ENCODE measurements at places on chromosomes 4 and X. TPM values are rescaled to one million over a fixed set of nuclear protein-coding genes. Genes with fewer than 3 reads are reported as not detected.
A peak's percentile ranks its signal among the peaks of the same experiment; 100 is the strongest.

DNA sequence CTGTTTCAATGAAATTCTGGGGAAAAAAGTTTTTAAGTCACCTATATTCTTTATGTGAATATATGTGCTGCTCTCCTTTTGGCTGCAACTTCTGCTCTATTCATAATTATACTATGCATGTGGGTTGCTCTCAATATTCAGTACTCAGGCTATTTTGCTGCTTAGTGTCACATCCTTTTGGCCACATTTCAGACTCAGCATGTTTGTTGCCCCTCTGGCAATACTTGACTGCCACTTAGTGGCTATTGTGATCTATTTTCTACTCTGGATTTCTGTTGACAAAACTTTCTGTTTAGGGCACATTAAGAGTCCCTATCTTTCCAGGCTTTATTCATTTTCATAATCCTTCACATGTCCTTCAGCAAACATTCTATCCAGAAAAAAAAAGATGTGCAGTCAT is 15.8 kb upstream of the CT45A1 start:
- DNase-seq: no peak

- no peak for DNase-seq
These were observed 108.9 kb downstream of the SYNPO2 start for GRCh38 chr4:118997601-118998000.

- no peak for DNase-seq
These were observed 55.5 kb upstream of the ADGRG2 start for GRCh38 chrX:19177721-19178120.

Gene PABPC1L2B
- total RNA-seq: not detected

Gene MAGEC2
- not detected for total RNA-seq

Gene POU3F4
- total RNA-seq: not detected

GRCh38 chrX:1462596-1463251 is 10.0 kb upstream of the ASMTL start:
- peak; percentile 37 for DNase-seq

Gene MOB1B
- total RNA-seq: 20.3 TPM

Gene ZBTB33
- total RNA-seq: 9.9 TPM

DNA sequence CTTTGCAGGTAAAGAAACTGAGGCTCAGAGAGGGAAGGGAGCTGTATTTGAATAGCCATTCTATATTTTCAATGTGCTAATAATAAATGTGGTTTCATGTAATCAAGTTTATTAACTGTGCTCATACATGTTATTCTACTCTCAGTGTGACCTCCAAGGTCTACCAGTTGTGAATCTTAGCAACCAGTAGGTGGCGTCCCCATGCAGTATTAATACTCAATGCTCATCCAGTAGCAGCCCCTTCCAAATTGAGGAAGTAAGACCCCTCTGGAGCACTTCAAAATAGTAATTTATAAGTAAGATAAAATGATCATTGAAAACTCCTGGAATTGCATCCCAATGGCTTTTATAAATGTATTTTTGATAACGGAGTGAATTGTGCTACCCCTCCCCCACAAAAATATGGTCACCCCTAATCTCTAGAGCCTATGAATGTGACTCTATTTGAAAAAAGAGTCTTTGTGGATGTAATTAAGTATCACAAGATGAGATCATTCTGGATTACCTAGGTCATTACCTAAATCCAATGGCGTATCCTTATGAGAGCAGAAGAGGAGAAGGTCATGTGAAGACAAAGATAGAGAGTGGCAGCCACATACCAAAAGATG is 20.4 kb upstream of the SEPSECS start:
- DNase-seq: no peak

Gene KDR
- 37.4 TPM for total RNA-seq

DNA sequence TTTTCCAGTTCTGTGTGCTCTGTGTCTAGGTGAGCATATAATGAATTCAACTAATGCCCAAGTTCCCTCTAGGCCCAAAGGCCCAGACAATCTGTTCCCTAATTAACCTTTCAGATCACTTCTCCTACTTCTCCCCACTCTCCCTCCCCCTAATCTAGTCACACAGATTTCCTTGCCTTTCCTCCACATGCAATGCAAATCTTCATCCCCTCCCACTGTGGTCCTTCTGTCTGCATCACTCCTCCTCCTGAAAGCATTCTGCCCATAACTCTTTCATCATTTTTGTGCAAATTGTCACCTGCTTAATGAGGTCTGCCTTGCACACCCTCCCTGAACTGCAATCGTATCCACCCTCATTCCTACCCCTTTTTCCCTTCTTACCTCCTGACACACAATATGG is 346.6 kb downstream of the FBXO8 start:
- no peak for DNase-seq

DNA sequence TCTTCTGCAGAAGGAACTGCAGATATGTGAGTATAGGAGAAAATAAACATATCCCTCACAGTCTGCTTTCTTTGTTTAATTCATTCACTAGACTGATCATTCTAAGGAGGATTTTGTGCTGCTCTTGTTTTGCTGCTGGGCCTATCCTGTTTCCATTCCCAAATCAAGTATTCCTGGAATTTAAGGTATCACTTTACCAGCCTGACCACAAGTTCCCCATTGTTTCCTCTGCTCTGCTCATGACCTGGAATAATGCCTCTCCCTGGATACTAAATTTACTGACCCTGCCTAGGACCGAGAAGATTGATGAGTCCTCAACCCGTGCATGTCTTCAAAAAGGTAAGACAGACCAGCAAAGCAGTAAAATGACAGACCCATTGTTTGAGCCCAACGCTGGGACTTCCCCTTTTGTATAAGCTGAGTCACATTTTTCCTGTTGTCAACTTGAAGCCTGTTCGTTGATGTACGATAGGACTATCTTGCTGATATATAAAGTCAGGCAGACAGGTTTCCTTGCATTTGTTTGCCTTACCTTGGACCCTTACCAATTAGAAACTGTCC is 85.5 kb upstream of the TET2 start:
- no peak for DNase-seq

Gene NMU
- not detected for total RNA-seq

DNA sequence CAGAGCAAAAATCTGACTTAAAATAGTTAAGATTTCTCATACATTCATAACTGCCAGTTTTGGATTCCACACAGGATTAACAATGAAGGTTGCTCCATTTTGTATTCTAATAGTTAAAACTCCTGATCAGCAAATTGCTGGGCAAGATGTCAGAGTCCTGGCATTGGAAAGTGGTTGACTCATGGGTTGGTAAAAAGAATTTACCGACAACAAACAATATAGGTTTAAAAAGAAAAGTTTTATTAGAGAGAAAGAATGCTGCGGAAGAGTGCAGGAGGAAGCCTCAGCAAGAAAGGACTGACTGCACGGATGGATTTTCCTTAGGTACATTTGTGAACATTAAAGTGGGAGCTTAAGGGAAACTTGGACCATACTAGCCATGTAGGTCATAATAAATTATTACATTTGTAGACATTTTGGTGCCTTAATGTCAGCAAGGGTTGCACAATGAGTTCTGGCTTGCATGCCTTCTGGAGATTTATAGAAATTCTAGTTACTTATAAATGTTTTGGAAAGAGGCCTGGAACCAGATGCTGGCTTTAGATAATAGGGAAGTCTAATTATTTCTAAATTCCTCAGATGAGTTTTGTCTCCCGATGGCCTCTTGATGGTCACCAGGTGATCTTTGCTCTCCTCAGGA is 25.4 kb upstream of the IL2 start:
- no peak for DNase-seq

DNA sequence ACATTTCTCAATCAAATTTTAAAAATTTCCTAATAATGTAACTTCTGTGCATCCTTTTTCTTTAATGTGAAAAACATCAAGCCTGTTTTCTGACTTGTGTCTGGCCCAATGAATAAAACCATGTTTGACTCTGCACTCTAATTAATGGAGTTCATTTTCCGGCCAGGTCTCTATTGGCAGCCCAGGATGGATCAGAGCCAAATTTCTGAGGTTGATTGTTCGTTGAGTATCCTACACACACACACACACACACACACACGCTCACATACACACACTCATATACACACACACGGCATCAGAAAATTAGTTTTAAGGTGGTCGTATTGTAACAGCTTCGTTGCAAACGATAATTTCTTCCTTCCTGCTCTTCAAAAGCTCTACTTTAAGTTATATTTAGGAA is 28.9 kb upstream of the TLL1 start:
- DNase-seq: no peak

GRCh38 chr4:13704035-13704434 is 76.5 kb upstream of the BOD1L1 start:
- DNase-seq: no peak

Gene NLGN3
- 0.48 TPM for total RNA-seq

GRCh38 chrX:19799319-19800182 is 87.8 kb downstream of the SH3KBP1 start:
- DNase-seq: no peak

Gene RFC1
- 31.4 TPM for total RNA-seq

DNA sequence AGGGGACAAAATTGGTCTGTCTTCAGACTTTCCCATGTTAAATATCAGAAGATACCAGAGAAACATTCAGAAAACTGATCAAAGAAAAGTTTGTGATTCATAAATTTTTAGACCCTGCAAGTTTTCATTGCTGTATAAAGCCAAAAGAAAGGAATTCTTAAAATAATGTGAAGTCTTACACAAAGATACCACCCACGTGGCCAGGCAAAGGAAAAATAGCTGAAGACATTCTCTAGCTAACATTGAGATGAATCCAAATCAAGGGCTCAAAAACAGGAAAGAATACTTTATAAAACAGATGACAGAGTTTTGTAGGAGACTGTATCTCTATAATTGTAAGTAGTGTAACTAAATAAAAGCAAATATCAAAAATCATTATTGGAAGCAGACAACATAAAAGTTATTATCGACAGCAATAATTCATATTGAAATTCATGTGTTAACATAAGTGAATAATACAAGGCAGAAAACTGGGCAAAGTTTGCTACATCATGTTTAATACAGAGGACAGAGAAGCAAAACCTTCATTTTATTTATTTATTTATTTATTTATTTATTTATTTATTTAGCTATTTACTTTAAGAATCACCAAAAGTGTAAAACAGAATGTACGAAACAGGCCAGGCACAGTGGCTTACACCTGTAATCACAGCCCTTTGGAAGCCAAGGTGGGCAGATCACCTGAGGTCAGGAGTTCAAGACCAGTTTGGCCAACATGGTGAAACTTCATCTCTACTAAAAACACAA is 204.6 kb upstream of the SLIT2 start:
- no peak for DNase-seq

DNA sequence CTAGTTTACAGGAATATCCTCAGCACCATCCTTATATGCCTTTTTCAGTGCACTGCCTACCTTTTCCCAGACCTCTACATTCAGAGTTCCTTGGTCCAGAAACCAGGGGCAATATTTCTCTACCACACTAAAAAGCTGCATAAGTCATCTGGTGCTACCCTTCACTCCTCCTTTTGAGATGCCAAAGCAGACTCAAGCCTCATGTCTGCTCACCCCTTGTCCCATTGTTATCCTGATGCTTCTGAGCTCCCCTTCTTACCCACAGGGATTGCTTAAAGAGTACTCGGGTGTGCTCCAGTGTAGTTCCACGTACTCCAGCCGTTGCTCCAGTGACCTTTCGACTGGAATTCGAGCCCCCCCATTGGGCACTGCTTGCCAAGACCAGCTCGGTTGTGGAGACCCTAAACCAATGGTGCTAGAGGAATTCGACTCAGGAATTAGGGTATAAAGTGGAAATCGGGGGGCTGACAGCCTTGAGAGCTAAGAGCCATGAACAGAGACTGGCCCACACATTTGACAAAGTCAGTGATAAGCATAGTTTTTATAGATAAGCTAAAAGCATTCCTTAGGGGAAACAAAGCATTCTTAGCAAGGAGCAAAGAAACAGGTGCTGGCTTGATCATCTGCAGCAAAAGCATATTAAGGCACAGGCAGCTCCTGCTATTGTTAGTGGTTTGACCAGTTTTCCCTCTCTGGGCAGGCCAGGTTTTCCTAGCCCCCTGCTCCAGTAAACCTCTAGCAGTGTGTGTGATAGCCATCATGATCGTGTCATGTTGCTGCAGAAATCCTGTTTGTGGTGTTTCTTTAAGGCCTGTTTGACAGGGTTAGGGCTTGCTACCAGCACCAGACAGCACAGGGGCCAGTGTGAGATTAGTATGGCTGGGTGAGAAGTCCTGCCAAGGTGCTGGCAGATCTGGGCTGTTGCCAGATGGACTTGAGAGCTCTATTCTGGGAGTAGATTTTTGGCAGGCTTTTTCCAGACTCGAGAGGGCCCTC is 57.5 kb upstream of the WDR1 start:
- DNase-seq: no peak

GRCh38 chr4:158071931-158072330 is 100.9 kb downstream of the GASK1B start:
- no peak for DNase-seq

DNA sequence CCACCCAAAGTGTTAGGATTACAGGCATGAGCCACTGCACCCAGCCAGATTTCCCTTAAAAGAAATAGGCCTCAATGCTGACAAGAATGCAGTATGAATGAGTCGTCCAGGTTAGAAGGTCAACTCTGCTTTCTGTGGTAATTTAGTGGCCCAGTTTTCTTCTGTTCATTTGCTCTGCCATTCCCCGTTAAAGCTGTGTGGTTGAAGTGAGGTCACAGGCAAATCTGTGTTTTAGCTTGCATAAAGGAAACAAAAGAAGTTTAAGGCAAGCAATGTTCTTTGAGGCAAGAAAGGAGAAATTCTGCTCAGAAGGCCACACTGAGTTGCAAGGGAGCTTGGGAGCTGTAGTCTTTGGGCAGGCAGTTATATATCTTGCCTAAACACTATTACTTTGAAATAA is 176.8 kb downstream of the LARP7 start:
- no peak for DNase-seq
